ENCODE measurements at places on chromosomes 3 and 15.

- DNase-seq, result no peak
Observed at GRCh38 chr15:64772964-64773363, 2.4 kb downstream of the RBPMS2 start.

DNA sequence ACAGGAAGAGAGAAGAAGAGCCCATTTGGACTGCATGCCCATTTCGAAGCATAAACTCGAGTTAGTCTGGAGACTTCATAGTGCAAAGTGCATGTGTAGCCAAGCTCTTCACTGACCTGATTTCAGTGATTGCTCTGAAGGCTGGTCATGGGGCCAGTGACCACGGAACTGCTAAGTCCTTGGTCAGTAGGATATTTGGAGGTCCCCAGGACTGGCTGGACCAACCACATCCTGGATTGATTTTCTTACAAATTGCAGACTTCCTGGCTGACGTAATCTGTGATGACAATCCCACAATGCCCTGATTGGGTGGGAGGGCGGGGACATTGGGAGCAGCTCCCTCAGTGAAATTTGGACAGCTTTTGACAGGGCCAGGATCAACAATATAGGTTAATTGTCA lies 233.4 kb downstream of the CACNA2D3 start:
- no peak for DNase-seq

- DNase-seq, result no peak
Observed at GRCh38 chr15:31609906-31610305, 283.3 kb downstream of the KLF13 start.

DNA sequence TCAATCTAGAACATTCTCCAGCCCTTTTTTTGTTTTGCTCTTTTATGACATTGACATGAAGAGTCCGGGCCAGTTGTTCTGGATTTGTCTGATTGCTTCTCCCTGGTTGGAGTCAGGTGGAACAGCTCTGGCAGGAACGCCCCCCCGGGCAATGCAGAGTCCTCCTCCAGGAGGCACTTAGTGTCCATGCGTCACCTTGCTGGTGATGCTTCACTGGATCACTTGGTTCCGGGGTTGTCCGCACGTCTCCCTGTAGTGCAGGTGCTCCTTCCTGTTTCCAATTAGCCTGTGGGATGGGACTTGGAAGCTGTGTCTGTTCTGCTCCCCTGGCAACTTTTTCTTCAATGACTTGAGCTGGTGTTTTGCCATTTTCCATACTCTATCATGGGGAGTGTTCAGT lies 9.8 kb downstream of the CSK start:
- DNase-seq, result no peak
